ENCODE measurements at places on chromosomes 4 and X.

DNA sequence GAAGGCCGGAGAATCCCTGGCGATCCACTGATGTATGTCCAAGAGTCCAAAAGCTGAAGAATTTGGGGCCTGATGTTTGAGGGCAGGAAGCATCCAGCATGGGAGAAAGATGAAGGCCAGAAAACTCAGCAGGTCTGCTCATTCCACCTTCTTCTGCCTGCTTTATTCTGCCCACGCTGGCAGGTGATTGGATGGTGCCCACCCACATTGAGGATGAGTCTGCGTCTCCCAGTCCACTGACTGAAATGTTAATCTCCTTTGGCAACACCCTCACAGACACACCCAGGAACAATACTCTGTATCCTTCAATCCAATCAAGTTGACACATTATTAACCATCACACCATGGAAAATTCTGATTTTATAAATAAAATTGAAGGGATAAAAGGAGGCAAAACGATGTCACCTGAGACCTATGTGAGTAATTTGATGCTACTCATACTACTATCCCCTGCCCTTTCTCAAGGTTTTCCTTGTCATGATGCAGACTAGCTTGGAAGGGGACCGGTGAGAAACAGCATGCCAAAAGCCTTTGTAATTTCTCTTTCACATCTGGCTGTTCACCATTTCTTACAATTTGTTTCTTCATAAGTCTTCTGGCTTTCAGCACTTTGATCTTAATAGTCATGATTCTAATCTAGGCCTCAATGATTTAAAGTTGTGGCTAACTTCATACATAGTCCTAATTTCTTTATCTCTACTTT lies 9.7 kb upstream of the PYURF start:
- DNase-seq = no peak

GRCh38 chr4:5447755-5448154 lies 260.6 kb downstream of the EVC2 start:
- no peak for DNase-seq

DNA sequence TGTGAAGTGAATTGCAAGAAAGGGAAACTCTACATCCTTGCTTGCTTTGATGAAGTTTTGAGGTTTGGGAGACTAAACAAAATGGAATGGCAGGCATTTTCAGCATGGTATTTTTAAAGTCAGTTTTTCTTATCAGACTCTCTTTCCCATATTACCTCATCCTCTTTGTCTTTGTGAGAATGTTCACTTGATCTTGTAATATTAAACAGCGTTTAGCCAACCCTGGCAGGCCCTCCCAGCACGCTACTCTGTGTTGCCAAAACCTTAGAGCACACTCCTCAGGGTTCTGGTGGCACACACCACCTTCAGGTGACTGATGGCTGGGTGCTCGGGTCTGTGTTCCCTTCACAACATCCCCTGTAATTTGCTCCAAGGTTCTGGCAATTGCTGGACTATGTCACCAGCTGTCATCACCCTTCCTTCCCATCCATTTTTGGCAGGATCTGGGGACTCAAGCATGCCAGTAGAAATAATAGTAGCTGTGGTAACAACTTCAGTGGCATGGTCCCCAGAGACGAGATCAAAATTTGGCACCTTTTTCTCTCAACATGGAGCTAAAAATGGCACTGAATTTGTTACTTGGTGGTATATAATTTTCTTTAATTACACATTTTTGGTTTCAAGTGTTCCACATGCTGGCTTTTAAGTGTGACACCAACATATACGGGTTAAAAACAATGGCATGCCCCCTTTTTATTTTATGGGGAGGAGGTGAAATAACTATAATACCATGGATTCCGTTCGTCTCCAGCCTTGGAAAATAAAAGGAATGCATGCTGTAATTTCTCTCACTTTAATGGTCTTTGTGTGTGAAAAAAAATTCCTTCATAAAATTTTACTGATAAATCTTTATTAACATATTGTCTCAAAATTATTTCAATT lies 273.1 kb downstream of the DCTD start:
- DNase-seq = no peak

- no peak for DNase-seq
These were observed 37.8 kb downstream of the CNKSR2 start for GRCh38 chrX:21412029-21412428.

GRCh38 chr4:154982187-154983047 lies 201.3 kb downstream of the RBM46 start:
- DNase-seq = no peak

DNA sequence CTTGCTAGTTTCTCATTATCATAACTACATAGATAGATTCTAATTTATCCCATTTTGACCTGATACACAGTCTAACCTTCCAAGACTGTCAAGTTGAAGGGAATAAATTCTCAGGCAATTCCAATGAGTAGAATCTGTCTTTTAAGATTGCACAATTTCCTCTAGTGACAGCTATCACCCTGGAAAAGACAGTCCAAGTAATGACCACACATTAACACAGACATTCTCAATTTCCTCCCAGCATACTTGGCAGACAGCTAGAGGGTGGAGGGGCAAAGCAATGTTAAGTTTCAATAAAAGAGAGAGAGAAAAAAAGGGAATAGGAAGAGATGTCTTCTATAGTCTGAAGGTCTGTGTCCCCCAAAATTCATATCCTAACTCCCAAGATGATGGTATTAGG lies 234.7 kb downstream of the LDB2 start:
- no peak for DNase-seq

GRCh38 chr4:141142423-141142822 lies 9.2 kb upstream of the RNF150 start:
- DNase-seq = no peak

GRCh38 chrX:130299279-130300009 lies 30.7 kb upstream of the ZNF280C start:
- no peak for DNase-seq

- no peak for DNase-seq
These were observed 49.6 kb downstream of the PROM1 start for GRCh38 chr4:16034010-16034748.

DNA sequence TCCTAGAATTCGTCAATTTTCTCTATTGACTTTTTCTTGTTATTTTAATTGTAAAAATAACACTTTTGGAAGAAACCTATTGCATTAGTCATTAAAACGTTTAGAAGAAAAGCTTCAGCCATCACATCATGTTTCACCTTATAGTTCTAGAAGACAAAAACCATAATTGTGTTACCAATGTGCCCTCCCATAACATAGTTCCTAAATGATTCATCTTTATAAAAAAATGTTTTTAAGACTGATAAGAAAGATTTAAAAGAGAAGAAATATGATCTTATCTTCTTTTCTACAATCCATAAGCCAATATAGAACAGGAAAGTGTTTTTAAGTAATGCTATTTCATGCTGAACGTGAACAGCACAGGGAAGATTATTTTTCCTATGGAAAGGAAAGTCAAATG lies 316.6 kb upstream of the NDST4 start:
- no peak for DNase-seq

- no peak for DNase-seq
These were observed 53.8 kb downstream of the NFKB1 start for GRCh38 chr4:102554992-102555391.

- DNase-seq = no peak
These were observed 37.4 kb downstream of the DAPP1 start for GRCh38 chr4:99853999-99854398.

- DNase-seq = no peak
These were observed 16.9 kb downstream of the RTL5 start for GRCh38 chrX:72114807-72115206.

DNA sequence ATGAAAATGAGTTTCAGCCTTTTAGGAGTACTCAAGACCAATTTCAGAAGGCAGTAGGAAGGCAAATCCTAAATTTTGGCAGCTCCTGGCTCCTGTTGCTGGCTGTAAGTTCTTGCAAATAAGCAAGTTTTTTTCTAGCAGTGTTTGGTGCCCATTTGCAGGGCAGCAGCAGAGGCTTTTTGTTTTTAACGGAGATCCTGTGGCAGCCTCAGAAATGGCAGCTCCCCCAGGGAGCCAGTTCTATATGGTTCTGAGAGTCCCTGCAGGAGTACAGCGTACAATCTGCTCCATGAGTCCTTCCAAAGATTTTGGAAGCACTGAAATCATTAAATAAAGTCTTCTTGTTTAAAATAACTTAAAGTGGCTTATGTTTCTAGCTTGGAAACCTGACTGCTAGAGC lies 171.9 kb downstream of the NDST4 start:
- no peak for DNase-seq

DNA sequence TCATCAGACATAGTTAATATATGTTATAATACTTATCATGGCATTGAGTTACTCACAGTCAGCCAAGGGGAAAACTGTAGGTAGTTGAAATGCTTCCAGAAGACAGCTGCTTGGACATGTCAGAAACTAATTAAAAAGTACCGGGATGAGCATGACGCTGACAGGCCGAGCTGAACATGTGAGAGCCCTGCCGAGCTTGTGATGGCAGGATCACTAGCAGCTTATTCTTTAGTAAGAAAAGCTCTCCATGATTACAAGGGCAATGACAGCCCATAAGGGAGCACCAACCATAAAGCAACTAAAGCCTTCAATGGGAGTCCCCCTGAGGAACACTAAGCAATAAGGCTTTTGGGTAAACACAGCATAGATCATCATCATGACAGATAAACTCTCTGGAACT lies 435.6 kb downstream of the TLL1 start:
- no peak for DNase-seq

- no peak for DNase-seq
These were observed 338.9 kb upstream of the FAM241A start for GRCh38 chr4:111806331-111806730.

- no peak for DNase-seq
These were observed 136.8 kb downstream of the CHRNA9 start for GRCh38 chr4:40471923-40472322.

DNA sequence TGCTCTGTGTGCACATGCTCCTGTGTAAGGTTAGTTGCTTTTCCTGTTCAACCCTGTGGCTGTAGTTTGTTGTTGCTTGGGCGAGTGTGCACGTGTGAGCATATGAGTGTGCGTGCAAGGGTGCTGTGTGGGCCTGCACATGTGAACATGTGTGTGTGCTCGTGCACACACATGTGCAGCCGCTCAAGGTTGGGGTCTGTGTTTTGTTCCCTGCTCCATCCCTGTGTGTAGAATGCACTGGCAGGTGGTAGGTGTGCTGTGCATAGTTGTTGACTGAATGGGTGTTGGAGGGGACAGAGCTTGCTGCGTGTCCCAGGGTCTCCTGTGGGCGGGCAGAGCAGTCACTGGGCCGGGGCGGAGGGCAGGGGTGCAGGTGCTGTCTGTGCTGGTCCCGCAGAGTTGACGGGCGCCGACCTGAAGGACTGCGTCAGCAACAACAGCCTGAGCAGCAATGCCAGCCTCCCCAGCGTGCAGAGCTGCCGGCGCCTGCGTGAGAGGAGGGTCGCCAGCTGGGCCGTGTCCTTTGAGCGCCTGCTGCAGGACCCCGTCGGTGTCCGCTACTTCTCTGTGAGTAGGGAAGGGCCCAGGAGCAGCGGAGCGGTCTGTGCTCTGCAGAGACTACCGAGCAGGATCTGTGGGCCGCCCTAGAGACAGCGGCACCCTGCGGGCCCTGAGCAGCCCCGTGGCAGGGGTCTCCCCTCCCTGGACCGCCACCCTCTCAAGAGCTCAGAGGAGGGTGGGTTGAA lies 27.9 kb upstream of the HGFAC start:
- no peak for DNase-seq

- DNase-seq = no peak
These were observed 636.3 kb upstream of the HTR2C start for GRCh38 chrX:113947548-113947947.

GRCh38 chr4:183403486-183403885 lies 41.0 kb upstream of the CDKN2AIP start:
- DNase-seq = no peak

DNA sequence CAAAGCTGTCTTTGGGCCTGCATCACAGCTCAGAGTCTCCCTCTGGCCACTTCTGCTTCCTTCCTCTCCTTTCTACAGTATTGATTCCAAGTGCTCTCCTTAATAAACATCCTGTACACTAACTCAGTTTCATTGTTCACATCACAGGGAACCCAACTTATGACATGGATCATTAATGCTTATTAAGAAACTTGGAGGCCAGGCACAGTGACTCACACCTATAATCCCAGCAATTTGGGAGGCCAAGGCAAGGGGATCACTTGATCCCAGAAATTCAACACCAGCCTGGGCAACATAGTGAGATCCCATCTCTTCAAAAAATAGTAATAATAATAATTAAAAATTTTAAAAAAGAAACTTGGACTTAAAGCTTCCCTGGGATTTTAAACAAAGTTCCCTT lies 89.2 kb upstream of the EFHC2 start:
- no peak for DNase-seq

Data from activated effector memory CD4-positive, alpha-beta T cell treated with Interleukin-2 at 50 U/mL for 16 hours (primary cell).